ENCODE measurements at places on chromosomes 11 and 22.

DNA sequence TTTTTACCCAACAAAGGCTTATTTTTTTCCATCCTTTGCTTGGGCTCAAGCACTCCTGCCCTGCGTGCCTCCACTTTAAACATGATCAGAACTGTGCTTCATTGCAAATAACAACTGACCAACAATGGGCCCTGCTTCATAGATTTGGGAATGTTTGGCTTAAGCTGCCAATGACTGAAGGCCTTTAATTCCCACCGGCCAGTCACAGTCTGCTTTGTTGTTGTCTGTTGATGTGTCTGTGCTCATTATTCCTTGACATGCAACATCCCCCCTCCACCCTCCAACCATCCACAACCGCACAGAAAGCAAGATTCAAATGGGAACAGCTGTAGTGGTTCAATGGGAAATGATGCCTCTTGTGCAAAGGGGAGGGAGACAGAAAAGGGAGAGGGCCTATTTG lies 23.0 kb downstream of the PAX6 start:
- DNase-seq: no peak

DNA sequence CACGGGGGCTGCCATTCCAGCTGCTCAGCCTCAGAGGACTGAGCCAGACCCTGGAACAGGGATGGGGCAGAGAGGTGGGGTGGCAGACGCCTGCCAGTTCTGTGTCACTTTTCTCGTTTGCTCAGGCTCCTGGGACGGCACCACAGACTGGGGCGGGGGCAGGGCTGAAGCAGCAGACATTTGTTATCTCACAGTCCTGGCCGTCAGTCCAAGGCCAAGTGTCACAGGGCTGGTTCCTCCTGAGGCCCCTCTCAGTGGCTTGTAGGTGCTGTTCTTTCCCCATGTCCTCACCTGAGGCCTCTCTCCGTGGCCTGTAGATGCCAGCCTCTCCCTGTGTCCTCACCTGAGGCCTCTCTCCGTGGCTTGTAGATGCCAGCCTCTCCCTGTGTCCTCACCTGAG lies 24.7 kb downstream of the TPCN2 start:
- DNase-seq: no peak

- no peak for DNase-seq
Observed at GRCh38 chr11:101498891-101499290, 84.9 kb downstream of the TRPC6 start.

DNA sequence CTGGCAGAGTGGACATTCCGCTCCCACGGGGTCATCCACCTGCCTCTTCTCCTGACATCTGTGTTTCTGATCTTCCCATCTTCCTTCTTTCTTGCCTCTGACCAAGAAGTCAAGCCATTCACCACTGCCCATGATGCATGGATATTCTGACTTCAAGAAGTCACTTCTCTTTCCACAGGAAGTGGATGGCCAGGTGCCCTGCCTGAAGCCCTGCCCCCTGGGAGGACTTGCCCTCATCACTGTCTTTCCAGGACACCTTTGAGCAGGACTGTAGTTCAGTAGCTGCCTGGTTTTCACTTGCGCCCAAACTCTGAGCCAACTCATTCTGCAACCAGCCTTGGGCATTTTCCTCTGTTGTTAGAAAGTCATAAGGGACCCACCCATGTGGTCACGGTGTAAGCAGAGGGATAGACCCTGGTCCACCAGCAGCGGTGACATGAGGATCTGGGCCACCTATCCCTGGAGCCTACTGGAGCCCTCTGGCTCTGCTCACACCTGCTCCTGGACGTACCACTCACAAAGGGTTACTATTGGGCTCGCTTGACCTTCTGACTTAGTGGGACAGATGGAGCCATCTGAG lies 6.9 kb downstream of the CYTH4 start:
- DNase-seq: no peak

DNA sequence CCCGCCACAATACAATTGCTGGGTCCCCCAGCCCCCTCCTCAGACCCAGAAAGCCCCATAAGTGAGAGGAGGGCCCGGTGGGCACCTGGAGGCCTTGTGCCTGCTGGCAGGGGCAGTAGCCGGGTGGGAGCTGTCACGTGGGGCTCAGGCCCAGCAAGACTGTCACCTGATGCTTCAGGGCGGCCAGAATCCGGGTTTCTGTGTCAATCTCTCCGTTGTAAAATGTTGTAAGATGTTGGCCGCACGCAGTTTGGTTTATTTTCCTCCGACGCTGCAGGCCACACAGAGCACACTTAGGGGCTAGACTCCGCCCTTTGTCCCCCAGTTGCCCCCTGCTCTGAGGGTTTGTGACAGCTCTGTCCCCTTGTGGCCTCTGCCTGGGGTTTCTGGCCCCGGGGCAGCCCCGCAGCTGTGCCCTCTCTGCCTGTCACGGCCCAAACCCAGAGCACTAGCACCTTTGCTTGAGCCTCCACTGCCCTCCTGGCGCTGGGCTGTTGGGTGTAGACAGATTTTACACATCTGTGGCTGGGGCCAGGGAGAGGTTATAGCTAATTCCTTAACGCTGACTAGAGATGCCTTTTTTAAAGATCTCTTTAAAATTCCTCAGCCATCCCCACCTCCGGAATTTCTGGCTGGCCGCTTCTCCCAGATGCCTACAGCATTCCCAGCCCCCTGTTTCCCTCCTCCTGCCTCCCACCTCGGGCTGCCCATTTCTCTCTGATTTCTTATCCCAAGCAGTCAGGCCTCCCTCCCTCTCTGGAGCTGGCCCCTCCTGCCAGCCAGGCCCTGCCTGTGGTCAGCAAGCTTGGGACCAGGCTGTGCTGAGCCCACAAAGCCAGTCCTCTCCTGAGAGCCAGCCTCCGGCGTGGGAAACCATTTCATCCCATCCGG lies 3.2 kb upstream of the PRR5 start:
- no peak for DNase-seq
